ENCODE measurements at places on chromosomes 4 and X. TPM values are rescaled to one million over a fixed set of nuclear protein-coding genes. Genes with fewer than 3 reads are reported as not detected.

NAA11 gene
- not detected for total RNA-seq

CFAP47 gene
- total RNA-seq, result not detected

UGT2B15 gene
- total RNA-seq, result not detected

BEX5 gene
- 7.0 TPM for total RNA-seq

GPM6B gene
- total RNA-seq, result not detected

PALLD gene
- total RNA-seq, result 5.8 TPM

TRAM1L1 gene
- not detected for total RNA-seq

H2AZ1 gene
- 545 TPM for total RNA-seq

SPARCL1 gene
- total RNA-seq, result not detected

AP1S2 gene
- total RNA-seq, result 29.5 TPM

GUCY1A1 gene
- not detected for total RNA-seq

SORBS2 gene
- not detected for total RNA-seq

VCX3A gene
- total RNA-seq, result not detected

CXXC4 gene
- total RNA-seq, result not detected

CPE gene
- total RNA-seq, result not detected

TCEAL3 gene
- total RNA-seq, result 2.5 TPM

SNCA gene
- 11.6 TPM for total RNA-seq

THAP9 gene
- 2.0 TPM for total RNA-seq

KIF4A gene
- total RNA-seq, result 34.0 TPM

IL21 gene
- 2.8 TPM for total RNA-seq

CCDC160 gene
- total RNA-seq, result not detected

APBB2 gene
- total RNA-seq, result 0.75 TPM

PAGE1 gene
- not detected for total RNA-seq

BRCC3 gene
- total RNA-seq, result 25.2 TPM

HELT gene
- total RNA-seq, result not detected

ARHGAP4 gene
- 267 TPM for total RNA-seq

DMD gene
- 1.4 TPM for total RNA-seq

ASIC5 gene
- not detected for total RNA-seq

FGFBP2 gene
- 5.3 TPM for total RNA-seq

GASK1B gene
- total RNA-seq, result not detected

FMR1 gene
- 55.5 TPM for total RNA-seq

FAAH2 gene
- total RNA-seq, result 5.4 TPM

NEIL3 gene
- total RNA-seq, result 29.3 TPM

P2RY10 gene
- 89.1 TPM for total RNA-seq

GLRA3 gene
- total RNA-seq, result not detected

PHKA1 gene
- 1.4 TPM for total RNA-seq

USP26 gene
- not detected for total RNA-seq

MAGEB1 gene
- total RNA-seq, result not detected

TMPRSS11E gene
- not detected for total RNA-seq

QDPR gene
- total RNA-seq, result 25.5 TPM

RPA4 gene
- total RNA-seq, result 0.73 TPM

MAGIX gene
- 2.0 TPM for total RNA-seq

LRP2BP gene
- total RNA-seq, result 1.1 TPM

CLDN22 gene
- not detected for total RNA-seq

ERCC6L gene
- 9.0 TPM for total RNA-seq

MED28 gene
- 48.6 TPM for total RNA-seq

SMC1A gene
- 130 TPM for total RNA-seq

FREM3 gene
- total RNA-seq, result not detected

FBXL5 gene
- total RNA-seq, result 44.6 TPM

F8A3 gene
- total RNA-seq, result 0.40 TPM

CXCL13 gene
- not detected for total RNA-seq

All from activated CD4-positive, alpha-beta memory T cell treated with anti-CD3 and anti-CD28 coated beads, Interleukin-2, amount 10 ng/mL, durations not matched to agents 7 days and 5 days (primary cell).